ENCODE measurements at places on chromosomes 4 and X. TPM values are rescaled to one million over a fixed set of nuclear protein-coding genes. Genes with fewer than 3 reads are reported as not detected.

PARM1 gene
- total RNA-seq, result 0.48 TPM

DNA sequence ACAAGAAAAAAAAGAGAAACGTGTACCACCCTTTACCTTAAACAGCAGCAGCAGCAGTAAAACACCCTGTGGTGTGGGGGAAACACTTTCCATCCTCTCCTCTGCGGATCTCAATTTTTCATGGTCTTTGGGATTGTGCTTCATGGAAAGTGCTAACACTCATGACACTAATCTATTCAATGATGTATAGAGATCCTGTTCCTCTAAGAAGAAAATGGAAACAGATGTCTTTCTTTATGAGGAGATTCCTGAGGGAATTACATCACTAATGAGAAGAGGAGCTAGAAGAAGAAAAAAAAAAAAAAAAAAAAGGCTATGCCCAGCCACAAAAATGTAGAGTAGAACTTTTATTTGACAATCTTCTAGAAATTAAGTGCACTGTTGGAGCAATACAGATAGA, 62.9 kb upstream of the NDST3 start:
- no peak overlapping the region for H3K4me3 ChIP-seq
- no peak for DNase-seq
- no peaks in the 10 kb centered on the region for H3K4me1 ChIP-seq
- H3K36me3 ChIP-seq, result no peaks in the 10 kb centered on the region

DNA sequence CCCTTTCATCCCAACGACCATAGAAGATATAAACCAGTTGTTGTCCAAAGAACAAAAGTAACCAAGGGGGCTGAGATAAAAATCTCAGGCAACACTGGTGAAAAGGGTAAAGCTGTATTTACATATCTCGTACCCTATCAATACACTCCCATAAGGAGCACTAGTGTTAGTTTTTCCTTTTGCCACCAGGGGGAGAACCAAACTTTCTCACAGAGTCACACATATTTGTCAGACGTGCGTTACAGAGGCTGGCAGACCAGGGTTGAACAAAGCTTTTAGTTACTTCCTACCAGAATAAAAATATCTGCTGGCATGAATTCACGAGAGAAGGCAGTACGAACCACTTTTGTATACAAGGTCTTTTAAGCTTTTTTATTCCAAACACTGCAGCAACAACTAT, 88.3 kb downstream of the AMELX start:
- H3K27me3 ChIP-seq, result no peaks in the 10 kb centered on the region
- DNase-seq, result no peak
- no peaks in the 10 kb centered on the region for H3K4me1 ChIP-seq
- H3K4me3 ChIP-seq, result no peak overlapping the region
- no peak overlapping the region for H3K27ac ChIP-seq
- H3K36me3 ChIP-seq, result no peaks in the 10 kb centered on the region

DNA sequence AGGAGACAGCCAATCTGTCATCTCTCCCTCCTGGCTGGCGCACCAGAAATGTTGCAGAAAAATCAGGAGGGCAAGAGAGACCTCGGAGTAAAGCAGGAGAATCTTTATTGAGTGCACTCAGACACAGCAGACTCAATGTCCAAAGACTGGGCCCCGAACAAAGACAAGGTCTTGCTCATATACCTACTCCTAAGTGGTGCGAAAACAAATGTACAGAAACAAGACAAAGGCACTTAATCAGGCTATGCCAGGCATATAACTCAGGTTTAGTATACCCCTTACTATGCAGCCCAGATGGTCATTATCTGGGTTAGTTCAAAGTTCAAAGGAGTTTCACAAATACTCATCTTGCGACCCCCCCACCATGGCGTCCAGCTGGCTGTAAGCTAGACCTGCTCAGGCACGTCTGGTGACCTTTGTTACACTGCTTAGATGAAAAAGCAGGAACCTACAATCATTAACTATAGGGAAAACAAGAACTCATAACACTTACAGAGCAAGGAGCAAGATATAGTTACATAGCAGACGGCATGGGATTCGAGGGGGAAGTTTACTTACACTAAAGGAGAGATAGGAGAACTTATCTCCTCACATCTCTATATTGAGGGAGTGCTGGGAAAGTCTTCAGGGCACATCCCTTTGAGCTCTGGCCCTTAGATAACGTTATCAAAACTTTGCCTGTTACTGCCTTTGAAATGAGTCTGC, 27.5 kb downstream of the SULT1E1 start:
- peaks cover 8% of the 10 kb centered on the region for H3K4me1 ChIP-seq
- DNase-seq, result no peak
- no peaks in the 10 kb centered on the region for H3K27me3 ChIP-seq
- H3K36me3 ChIP-seq, result no peaks in the 10 kb centered on the region
- no peak overlapping the region for H3K4me3 ChIP-seq

FRMPD4 gene
- total RNA-seq, result not detected

DNA sequence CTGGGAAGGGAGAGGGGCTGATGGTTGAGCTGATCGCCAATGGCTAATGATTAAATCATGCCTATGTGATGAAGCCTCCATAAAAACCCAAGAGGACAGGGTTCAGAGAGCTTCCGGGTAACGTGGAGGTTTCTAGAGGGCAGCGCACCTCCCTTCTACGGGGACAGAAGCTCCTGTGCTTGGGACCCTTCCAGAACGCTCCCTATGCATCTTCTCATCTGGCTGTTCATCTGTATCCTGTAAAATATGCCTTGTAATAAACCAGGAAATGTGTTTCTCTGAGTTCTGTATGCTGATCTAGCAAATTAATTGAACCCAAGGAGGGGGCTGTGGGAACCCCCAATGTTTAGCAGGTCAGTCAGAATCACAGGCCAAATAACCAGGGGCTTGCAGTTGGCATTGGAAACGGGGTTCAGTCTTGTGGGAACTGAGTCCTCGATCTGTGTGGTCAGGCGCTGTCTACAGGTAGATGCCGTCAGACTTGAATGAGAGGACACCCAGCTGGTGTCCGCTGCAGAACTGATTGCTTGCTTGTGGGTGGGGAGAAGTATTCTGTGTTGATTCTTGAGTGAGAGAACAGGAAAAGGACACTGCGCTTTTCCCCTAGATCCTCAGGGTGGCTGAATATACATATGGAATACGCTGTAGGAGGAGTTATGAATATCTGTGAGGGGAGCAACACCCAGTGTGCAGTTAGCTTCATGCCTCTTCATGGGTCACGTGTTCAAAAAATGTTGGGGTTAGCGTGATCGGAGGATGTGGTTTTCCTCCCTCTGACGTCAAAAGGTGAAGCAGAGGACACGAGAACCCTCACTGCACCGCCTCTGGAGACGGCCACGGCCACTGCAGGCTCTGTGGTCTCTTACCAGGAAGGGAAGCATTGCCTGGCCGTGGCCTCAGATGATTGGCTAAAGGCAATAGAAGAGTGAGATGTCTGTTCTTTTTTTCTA, 29.2 kb downstream of the HTT-AS start:
- no peaks in the 10 kb centered on the region for H3K27me3 ChIP-seq
- peak overlapping the region; percentile 25 for H3K4me3 ChIP-seq
- no peaks in the 10 kb centered on the region for H3K36me3 ChIP-seq
- H3K4me1 ChIP-seq, result peaks cover 31% of the 10 kb centered on the region

ATP11C gene
- total RNA-seq, result 26.1 TPM

DNA sequence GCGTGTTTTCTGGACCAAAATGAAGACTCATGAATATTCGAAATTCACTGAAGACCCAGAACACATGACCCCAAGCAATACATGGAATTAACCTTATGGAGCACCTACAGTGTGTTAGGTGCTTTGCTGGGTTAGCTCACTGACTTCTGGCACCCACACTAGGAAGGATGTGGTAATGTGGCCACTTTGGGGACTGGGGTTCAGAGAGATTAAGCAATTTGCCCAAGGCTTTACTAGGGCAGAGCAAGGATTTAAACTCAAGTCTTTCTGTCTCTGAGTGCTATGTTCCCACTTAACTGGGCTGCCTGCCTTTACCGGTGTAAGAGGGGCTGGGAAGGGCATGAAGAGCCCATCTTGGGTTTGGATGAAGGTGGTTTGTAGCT, 162.0 kb upstream of the ATP6AP2 start:
- no peak overlapping the region for H3K4me3 ChIP-seq
- H3K27ac ChIP-seq, result no peak overlapping the region
- H3K27me3 ChIP-seq, result no peaks in the 10 kb centered on the region
- no peaks in the 10 kb centered on the region for H3K36me3 ChIP-seq

DDIT4L gene
- not detected for total RNA-seq

GRCh38 chr4:134126000-134126560, 75.5 kb downstream of the PABPC4L start:
- no peaks in the 10 kb centered on the region for H3K36me3 ChIP-seq
- H3K4me3 ChIP-seq, result no peak overlapping the region
- H3K27ac ChIP-seq, result no peak overlapping the region
- no peaks in the 10 kb centered on the region for H3K4me1 ChIP-seq
- H3K27me3 ChIP-seq, result no peaks in the 10 kb centered on the region

DNA sequence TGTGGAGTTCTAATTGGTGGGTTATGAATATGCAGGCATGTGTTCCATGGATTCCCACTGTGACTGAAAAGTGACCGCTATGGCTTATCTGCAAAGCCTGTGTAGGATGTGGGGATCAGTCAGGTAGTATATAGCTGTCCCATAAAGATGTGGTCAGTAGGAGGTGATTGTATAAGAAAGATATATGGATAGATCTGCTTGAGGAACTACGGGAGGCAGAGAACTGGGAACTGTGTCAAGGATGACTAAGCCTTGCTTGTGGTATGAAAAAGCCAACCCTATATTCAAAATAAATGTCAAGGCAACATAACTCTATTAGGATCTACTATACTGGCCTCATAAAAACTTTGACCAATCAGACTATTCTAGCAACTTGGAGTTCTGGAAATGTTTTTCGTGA, 185.2 kb downstream of the KLHL4 start:
- H3K36me3 ChIP-seq, result no peaks in the 10 kb centered on the region
- no peaks in the 10 kb centered on the region for H3K27me3 ChIP-seq
- DNase-seq, result no peak
- no peak overlapping the region for H3K4me3 ChIP-seq
- H3K4me1 ChIP-seq, result no peaks in the 10 kb centered on the region

DNA sequence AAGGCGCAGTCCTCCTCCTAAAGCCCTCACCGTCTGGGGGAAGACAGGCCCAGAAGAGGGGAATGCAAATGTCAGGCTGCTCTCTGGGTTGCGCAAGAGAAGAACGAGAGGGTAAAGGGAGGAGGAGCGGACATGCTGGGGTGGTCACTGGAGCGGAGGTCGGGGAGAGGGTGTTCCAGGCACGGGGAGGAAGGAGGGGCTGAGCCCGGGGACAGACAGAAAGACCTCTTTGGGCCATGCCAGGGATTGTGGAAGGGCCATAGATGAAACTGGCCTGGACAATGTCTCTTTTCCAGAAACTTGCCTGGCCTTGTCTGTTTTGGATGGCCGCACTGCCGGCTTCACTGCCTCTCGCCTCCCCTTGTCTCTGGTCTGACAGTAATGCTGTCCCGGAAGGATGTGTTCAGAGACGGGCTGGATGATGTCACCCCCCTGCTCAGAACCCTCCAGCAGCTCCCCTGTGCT, 121.0 kb downstream of the SORCS2 start:
- H3K4me1 ChIP-seq, result no peaks in the 10 kb centered on the region
- no peaks in the 10 kb centered on the region for H3K36me3 ChIP-seq
- no peaks in the 10 kb centered on the region for H3K27me3 ChIP-seq
- H3K27ac ChIP-seq, result no peak overlapping the region

GUCY1B1 gene
- total RNA-seq, result 0.22 TPM

- no peaks in the 10 kb centered on the region for H3K27me3 ChIP-seq
- H3K36me3 ChIP-seq, result no peaks in the 10 kb centered on the region
- H3K4me1 ChIP-seq, result no peaks in the 10 kb centered on the region
- H3K4me3 ChIP-seq, result no peak overlapping the region
- no peak for DNase-seq
Observed at GRCh38 chrX:105150557-105150956, 69.9 kb downstream of the TEX13A start.

IL13RA2 gene
- not detected for total RNA-seq

DNA sequence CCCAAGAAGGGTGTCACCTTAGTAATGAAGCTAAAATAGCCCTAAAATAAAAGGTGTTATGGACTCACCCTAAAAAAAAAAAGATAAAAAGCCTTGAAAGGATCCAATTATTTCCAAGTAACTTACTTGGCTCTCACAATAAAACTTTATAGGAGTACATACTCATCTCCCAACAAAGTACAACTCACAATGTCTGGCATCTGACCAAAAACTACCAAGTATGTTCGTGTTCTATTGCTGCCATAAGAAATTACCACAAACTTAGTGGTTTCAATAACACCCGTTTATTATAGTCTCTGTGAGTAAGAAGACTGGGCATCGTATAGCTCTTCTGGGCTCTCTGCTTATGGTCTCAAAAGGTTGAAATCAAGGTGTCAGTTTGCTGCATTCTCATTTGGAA, 51.0 kb downstream of the BEX1 start:
- no peak for DNase-seq
- no peaks in the 10 kb centered on the region for H3K36me3 ChIP-seq
- no peaks in the 10 kb centered on the region for H3K4me1 ChIP-seq
- no peaks in the 10 kb centered on the region for H3K27me3 ChIP-seq

GAK gene
- 174 TPM for total RNA-seq

LRRC66 gene
- 0.17 TPM for total RNA-seq

DNA sequence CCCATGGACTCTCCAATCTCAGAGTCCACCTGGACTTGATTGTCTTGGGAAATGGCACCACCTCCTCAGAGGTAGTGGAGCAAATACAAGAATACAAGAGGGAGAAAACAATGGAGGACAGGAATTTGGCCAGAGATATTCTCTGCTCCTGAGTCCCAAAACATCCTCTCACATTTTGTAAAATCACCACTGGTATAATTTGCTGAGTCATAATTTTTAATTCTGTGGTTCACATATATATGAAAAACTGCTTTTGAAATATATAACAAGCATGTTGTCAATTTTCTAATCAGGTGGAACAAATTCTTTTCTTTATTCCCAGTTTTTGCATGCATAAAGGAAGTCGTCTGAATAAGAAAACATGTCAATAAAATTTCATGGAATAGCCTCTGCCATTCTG, 356.1 kb downstream of the AFF2 start:
- H3K27ac ChIP-seq, result no peak overlapping the region
- no peaks in the 10 kb centered on the region for H3K36me3 ChIP-seq
- no peak for DNase-seq
- H3K4me3 ChIP-seq, result no peak overlapping the region
- no peaks in the 10 kb centered on the region for H3K4me1 ChIP-seq

TMSB15A gene
- total RNA-seq, result not detected

RAB40A gene
- 0.27 TPM for total RNA-seq

All from naive thymus-derived CD4-positive, alpha-beta T cell (primary cell).